Fibroblast of the aortic adventitia (primary cell): ENCODE measurements at places on chromosomes 12 and 14. TPM values are rescaled to one million over a fixed set of nuclear protein-coding genes. Genes with fewer than 3 reads are reported as not detected.
A peak's percentile ranks its signal among the peaks of the same experiment; 100 is the strongest.

DNA sequence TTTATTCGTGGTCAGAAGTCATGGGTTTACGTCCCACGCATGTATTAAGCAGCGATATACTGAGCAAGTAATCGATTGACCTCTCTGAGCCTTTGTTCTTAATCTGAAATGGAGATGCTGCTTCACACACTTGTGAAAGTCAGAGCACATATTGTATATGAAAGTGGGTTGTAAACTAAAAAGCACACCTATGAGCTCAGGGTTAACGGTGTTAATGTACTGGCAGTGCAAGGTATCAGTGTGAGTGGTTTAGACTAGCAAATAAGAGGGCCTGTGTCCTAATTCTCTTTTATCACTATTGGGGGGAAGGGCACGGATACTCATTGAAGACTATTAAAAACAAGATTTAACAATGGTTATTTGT, 676 bp downstream of the MRPL42 start:
- no peak for DNase-seq

- peak; percentile 8 for DNase-seq
Observed at GRCh38 chr12:53935383-53936341, 3.0 kb upstream of the HOXC13 start.

The AKAP3 gene
- 0.81 and 4.9 TPM in 2 replicates for total RNA-seq

DNA sequence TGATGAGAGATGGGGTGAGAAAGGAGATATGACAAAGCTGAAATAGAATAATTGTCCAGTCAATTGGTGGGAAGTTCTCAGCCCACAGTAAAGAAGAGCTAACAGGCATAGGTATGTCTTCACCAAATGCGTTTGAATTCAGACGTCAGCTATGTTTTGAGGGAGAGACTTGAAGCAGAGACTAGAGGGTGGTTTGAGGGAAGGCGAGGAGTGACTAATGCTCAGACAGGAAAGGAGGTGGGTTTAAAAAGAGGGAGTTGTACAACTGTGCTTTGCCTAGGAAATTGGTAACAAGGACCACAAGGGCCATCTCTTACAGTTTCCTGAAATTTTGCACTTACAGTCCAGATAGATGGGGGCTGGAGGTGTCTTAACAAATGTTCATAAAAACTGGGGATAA, 6.4 kb downstream of the JKAMP start:
- DNase-seq: no peak

DNA sequence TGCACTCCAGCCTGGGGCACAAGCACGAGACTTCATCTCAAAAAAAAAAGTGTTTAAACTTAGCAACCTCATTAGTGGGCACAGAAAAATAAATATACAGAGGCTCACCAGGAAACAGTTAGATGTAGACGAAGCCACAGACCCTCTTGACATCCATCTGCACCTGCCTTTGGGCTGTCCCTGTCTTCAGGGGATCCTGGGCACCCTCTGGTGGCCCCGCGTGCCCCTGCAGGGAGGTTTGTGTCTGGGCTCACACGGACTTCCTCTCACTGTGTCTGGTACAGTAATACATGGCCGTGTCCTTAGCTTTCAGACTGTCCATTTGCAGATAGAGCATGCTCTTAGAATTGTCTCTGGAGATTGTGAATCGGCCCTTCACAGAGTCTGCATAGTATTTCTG, 916.5 kb downstream of the TMEM121 start:
- DNase-seq: no peak

DNA sequence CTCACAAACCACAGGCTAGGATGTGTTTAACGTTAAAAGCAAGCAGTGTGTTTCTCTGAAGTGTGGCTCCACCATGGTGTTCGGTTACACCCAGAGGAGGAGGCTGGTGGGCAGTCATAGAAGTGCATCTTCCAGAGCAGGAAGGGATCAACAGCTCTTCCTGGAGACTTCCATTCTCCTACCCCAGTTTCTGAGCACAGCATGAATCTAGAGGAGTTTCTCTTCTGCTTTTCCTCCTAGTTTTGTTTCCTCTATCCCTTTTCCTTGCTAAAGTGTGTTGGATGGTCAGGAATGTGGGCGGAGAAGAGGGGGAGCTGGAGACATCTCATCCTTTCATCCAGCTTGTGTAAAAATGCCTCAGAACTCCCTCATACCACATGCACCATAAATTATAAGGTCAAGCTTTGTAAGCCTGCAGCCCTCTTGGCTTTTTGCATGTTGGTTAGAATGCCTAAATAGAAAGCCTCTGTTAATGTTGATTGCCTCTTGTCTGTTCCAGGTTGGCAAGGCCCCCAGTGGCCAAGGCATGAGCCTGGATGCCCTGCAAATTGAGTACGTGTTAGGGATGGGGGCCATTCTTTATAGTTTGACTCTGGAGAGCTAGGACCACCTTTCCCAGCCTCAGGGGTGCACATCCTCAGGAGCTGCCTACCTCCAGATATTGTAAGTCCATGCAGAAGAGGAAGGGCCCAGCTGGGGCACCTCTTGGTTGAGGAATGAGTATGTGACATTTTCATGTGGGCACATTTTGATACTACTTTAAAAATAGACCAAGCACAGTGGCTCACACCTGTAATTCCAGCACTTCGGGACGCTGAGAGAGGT, 4.0 kb upstream of the CKAP4 start:
- DNase-seq: no peak

The CD27 gene
- total RNA-seq: 0.18 TPM in 1 of 2 replicates, not detected in the other

DNA sequence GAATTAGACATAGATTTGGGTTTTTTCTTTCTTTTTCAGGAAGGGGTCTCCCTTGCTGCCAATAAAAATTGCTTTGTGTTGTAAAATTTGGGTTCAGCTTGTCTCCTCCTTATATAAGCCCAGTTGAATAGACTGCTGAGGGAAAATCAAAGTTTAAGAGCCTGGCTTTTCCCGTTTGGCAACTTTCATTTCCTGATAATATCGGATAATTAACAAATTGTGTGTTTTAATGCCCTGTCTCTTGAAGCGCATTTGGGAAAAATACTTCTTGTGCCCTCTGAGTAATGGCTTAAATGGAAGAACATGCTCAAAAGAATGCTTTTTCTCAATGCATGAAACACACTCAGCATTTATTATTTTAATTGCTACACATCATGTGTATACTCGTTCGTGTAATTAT, 198.0 kb upstream of the DCN start:
- no peak for DNase-seq

DNA sequence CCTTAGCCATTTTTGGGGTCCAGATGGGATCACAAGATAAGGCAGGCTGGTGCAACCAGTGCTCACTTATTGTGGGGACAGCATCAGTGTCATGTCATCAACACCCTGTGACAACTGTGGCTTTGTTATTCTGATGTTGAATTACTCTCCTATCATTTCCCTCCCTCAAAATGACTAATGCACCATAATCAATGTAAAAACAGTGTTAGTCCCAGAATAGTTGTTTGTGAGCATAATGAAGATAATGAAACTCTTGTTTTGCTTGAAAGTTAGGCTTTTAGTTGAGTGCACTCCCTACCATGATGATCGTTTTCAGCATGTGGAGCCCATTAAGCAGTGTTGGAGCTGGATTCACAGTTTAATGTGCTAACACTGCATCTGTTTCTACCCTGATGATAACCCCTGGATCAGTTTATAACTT, 151.4 kb downstream of the TMTC2 start:
- no peak for DNase-seq

The SLC16A7 gene
- 38.2 and 170 TPM in 2 replicates for total RNA-seq

The PLA2G1B gene
- total RNA-seq: not detected in 2 replicates

- no peak for DNase-seq
Observed at GRCh38 chr14:66619952-66620351, 112.0 kb downstream of the GPHN start.

The PAN2 gene
- 23.0 and 37.7 TPM in 2 replicates for total RNA-seq

The CRIP2 gene
- 32.9 and 54.3 TPM in 2 replicates for total RNA-seq

GRCh38 chr14:47102472-47102871, 450.9 kb upstream of the RPL10L start:
- no peak for DNase-seq

The DBX2 gene
- total RNA-seq: 0.08 and 0.72 TPM in 2 replicates

- DNase-seq: no peak
Observed at GRCh38 chr12:119457271-119457670, 122.7 kb downstream of the CCDC60 start.

- no peak for DNase-seq
Observed at GRCh38 chr12:131444220-131445164, 266.4 kb upstream of the SFSWAP start.

GRCh38 chr12:115097416-115097815, 413.4 kb upstream of the TBX3 start:
- peak; percentile 31 for DNase-seq

The GUCY2C gene
- total RNA-seq: not detected in 2 replicates

The TTC8 gene
- 32.8 and 62.6 TPM in 2 replicates for total RNA-seq

DNA sequence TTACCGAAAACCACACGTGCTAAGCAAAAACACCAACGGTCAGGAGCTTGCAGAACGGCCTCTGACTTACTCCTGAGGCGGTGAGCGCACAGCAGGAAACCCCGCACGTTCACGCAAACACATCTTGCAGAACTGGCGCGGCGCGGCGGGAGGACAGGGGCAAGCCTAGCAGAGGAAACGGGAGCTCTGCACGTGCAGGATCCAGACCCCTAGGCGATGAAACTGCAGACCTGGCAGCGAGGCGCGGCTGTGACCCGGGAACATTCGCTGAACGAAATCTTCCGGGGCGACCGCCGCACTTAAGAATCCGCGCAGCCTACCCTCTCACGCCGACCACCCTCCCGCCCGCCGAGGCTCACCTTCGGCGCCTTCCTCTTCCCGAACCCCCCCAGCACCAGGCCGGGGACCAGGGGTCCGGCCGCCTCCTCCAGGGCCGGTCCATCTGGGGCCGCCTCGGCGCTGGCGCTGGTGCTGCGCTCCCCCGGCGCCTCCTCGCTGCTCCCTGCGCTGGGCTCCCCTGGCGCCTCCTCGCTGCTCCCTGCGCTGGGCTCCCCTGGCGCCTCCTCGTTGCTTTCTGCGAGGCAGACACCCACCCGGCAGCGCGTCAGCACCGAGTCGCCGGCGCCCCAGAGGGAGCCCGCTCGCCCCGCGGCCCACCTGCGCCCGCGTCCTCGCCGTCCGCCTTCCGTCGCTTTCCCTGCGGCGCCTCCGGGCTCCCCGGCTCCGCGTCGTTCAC, 615 bp downstream of the DDX51 start:
- DNase-seq: no peak

DNA sequence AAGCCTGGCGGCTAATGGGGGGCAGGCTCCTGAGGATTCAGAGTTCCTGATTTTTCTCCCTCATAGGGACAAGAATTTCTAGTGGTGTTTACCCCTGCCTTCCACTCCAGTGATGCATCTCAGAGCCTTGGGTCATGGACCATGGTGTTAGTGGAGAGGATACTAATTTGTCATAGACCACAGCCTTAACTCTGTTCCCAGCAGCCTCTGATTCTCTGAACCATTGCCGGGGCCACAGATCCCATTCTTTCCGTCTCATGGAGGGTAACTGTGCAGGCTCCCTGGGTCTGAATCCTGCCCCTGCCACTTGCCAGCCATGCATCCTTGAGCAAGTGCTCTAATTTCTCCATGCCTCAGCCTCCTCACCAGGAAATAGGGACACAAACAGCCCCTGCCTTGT, 55.1 kb downstream of the RPH3A start:
- DNase-seq: no peak

The DENR gene
- 60.6 and 69.7 TPM in 2 replicates for total RNA-seq

GRCh38 chr14:68788996-68789820, 3.7 kb downstream of the ZFP36L1 start:
- DNase-seq: peak; percentile 75
